Pancreas (tissue), 10 donors: ENCODE measurements at places on chromosomes 3 and 15. TPM values are rescaled to one million over a fixed set of nuclear protein-coding genes. Genes with fewer than 3 reads are reported as not detected.

KLHL40 gene
- total RNA-seq: not detected

TRAIP gene
- 0.86 TPM for total RNA-seq

NEK4 gene
- 15.2 TPM for total RNA-seq

LRRK1 gene
- 10.7 TPM for total RNA-seq

IQCF5 gene
- not detected for total RNA-seq

CXCR6 gene
- 0.75 TPM for total RNA-seq

ERICH6 gene
- not detected for total RNA-seq

ISLR2 gene
- total RNA-seq: 0.08 TPM

FGF12 gene
- 5.1 TPM for total RNA-seq

ANKRD63 gene
- total RNA-seq: not detected

GRAMD1C gene
- 16.8 TPM for total RNA-seq

B3GNT5 gene
- 5.2 TPM for total RNA-seq

SCG3 gene
- 4.4 TPM for total RNA-seq

FOXL2NB gene
- total RNA-seq: not detected

SCN10A gene
- not detected for total RNA-seq

ZNF502 gene
- 2.3 TPM for total RNA-seq

GRCh38 chr15:81351651-81352050 lies 22.4 kb downstream of the TMC3 start:
- no peak for DNase-seq

GRCh38 chr3:141913150-141913811 lies 36.8 kb downstream of the ATP1B3 start:
- DNase-seq: no peak

DNA sequence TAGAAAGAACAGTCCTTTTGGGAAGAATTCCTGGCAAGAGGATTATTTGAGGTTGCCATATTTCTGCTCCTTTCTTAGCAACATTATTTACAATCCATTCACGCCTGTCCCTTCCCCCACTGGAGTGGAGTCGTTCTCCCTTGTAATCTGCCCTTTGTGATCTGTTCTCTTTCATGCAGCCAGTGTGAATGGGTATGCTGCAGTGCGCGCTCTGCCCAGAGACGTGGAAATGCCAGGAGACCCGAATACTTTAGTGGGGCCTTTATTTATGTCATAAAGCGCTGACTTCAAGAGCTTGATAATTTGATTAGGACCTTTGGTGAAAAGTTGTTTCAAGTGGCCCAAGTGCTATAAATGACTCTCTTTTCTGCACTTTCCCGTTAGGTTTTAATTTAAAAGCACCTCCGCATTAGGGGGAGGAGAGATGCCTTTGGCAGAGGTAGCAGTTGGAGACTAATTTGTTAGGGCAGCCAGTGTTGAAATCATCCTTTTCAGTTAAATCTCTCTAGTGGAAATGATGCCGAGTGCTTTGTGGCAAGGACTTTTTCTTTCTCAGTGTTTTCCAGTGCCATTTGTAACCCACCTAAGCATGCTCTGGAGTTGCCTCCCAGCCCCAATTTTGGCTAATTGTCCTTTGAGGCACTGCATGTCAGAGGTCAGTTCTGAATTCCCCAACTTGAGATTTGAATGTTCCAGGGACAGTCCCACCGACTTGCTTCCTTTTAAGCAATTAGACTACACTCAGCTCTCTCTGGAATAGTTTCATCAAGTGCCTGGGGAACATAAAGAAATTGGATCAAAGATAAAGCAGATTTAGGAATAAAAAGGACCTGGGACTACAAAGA lies 52.4 kb downstream of the PSMD6 start:
- DNase-seq: no peak

- DNase-seq: no peak
Measured at GRCh38 chr3:8436661-8437287, 64.8 kb upstream of the LMCD1 start.

DNA sequence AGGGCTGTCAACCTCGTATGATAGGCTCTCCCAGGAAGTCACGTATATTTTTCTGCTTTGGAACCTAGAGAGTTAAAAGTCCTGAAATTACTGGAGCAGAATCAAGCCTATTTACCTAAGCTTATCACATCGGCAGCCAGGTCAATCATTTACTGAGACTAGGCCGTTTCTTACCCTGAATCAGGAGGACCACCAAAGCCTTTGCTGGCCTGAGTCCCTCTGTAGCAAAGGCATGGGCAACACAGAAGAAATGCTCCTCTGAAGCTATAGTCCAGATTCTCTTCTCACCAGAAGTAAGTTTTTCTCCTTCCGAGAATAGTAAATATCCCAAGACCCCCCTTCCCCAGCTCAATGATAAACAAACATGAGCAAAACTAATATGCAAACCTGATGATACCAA lies 125.9 kb upstream of the PHLDB2 start:
- DNase-seq: peak; percentile 26

DNA sequence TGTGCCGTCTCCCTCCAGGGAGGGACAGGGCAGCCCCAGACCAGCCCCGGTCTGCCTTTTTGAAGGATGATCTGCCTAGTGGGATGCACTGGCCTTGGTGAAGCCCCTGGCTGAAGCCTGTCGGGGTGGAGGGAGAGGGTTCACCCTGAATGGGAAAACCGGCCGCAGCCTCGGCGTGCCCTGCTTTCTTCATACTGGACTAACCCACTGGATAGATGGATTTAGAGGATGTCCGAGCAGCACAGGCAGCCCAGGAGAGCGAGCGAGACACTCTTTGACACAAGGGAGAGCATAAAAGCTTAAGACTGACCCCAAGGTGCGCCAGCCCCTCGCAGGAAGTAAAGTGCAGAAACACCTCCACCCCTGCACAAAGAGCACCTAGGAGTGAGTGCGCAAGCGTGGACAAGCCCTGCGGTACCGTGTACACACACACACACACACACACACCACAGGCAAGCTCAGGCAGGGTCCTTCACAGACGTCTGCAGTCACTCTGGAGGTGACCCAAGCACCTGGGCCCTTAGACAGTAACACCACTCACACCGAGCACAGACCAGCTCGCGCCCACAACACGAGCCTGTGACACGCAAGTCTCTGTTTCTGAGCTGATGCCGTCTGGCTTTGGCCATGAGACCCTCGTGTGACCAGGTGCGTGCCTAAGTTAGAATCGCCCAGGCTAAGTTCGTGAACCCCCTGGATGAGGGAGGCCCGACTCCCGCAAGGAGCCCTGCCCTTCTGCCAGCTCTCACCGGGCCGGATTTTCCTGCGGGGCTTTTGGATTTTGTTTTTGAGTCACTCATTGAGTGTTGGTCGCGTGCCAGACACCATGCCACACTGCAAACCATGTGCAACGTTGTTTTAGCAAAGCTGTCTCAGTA lies 11.3 kb downstream of the SEMA4B start:
- DNase-seq: peak; percentile 72

DNA sequence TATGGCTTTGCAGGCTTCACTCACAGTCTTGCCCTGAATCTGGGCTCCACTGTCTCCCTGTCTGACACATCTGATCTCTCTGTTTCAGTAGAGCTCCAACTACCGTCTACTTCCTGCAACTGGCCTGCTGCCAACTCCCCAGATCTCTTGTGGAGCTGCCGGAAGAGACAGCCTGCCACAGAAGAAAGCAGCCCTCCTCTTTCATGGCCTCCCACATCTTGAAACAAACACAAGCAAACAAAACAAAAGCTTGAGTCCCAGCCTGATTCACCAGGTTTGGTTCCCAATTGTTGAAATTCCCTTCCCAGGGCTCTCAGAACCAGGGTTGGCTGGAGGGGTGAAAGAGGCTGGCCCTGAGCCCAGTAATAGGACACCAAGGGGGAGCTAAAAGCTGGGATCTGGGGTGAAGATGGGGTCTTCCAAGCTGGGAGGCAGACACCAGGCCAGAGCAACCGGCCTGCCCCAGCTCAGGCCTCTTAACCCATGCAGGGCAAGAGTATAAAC lies 55.3 kb upstream of the CA12 start:
- DNase-seq: peak; percentile 88

- DNase-seq: no peak
Measured at GRCh38 chr15:60328852-60329443, 68.8 kb downstream of the ANXA2 start.

GRCh38 chr3:132079147-132079546 lies 44.3 kb upstream of the CPNE4 start:
- no peak for DNase-seq

DNA sequence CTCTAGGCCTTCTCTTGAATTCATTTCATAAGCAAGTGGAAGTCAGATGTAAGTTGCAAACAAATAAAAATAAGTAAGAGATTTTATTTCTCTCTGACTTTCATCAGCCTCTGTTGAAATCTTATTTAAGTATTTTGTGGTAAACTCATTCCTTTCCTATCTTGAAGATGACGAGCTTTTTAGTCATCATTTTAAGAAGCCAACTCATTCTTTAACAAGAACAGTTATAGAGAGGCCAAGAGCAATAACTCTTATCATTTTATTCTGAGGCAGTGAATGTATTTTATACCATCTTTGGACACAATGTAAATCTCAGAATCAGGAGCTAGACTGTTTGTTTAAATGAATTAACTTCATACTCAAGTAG lies 147.5 kb upstream of the MBNL1 start:
- DNase-seq: no peak

- DNase-seq: no peak
Measured at GRCh38 chr3:117303443-117303842, 593.9 kb downstream of the TUSC7 start.

- DNase-seq: no peak
Measured at GRCh38 chr3:27724459-27725197, 2.5 kb upstream of the EOMES start.

DNA sequence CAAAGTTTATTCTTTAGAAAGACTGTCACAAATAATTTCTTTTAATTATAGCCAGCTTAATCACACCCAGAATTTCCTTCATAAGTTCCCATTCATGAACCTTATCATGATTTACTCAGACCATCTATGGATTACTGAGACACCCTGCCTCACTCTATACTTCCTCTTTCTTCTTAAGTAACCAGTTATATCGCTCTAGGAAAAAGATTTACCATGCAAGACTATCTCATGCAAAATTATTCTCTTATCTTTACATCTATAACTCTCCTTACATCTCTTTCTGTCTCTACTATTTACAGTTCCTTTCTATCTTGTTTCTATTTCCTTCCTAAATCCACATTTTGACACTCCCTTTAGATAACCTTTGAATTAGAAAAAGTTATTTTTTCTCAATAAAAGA lies 316.8 kb downstream of the POLQ start:
- DNase-seq: no peak

GRCh38 chr15:81189583-81190283 lies 6.9 kb upstream of the IL16 start:
- DNase-seq: peak; percentile 70

DNA sequence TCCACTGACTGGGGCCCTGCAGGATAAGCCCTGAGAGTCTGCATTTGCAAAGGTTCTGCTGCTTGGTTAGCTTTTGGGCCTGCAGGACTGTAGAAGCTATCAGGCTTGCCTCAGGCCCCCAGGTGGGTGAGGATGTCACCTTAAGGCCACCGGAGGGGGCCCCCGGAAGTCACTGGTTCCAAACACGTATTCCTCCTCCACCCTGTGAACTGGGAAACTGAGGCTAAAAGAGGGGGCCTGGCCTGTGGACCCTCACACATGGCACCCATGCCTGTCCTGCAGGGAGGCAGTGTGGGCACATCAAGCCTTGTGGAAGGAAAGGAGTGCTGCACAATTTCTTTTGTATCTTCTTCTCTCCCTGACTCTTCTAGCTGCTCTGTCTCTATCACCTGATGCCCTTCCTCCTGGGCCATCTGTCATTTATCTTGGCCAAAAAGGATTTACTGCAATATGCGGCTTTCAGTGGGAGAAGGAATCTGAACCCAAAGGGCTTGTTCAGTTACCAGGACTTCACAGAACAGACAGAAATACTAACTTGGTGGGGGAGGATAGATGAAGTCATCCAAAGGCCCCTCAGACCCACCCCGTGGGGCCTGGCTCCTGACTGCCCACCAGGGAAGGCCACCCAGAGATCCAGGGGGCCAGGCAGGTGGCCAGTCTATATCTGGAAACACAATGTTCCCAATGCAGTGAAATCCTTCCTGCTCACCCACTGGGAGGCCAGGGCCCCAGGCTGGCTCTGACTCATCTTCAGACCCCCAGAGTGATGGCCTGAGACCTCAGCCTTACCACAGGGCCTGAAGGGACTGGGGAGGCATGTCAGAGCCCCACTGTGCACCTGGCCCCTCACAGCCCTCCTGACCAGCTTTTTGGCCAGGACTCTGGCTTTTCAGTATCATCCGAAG lies 18.3 kb downstream of the UBAP1L start:
- no peak for DNase-seq

GRCh38 chr3:178352326-178353005 lies 183.8 kb upstream of the KCNMB2 start:
- DNase-seq: no peak

DNA sequence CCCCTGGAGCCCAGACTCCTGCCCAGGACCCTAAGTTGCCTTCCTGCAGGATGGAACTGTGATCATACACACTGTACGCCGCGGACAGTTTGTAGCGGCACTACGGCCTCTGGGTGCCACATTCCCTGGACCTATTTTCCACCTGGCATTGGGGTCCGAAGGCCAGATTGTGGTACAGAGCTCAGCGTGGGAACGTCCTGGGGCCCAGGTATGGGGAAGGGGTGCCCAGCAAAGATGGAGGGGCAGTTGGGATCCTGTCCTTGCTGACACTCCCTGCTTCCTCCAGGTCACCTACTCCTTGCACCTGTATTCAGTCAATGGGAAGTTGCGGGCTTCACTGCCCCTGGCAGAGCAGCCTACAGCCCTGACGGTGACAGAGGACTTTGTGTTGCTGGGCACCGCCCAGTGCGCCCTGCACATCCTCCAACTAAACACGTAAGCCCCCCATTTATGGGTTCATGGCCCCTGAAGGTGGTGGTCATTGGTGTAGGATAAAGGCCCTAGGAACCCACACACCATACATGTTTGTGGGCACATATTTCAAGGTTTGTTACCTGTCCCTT lies 28.8 kb downstream of the NBEAL2 start:
- no peak for DNase-seq

DNA sequence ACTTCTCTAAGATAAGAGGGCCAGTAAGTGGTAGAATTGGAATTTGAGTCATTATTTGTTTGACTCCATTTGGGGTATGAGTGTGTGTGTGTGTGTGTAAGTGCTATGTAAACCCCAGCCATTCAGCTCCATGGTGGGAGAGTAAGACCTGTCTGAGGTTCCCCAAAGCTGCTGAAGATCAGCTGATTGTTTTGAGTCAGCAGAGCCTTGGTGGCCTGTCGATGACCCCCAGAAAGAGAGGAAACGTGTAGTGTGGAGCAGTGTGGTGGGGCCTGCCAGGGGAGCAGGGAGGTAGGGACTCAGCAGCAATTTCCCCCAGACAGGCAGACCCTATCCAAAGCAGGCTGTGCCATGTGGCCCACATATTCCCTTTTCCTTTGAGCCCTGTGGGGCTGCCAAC lies 5.3 kb downstream of the DVL3 start:
- no peak for DNase-seq

GRCh38 chr15:34043391-34043790 lies 4.4 kb upstream of the AVEN start:
- no peak for DNase-seq

- DNase-seq: no peak
Measured at GRCh38 chr3:10420745-10421475, 84.5 kb downstream of the ATP2B2 start.

- DNase-seq: no peak
Measured at GRCh38 chr3:58345457-58345856, 12.8 kb downstream of the PXK start.

DNA sequence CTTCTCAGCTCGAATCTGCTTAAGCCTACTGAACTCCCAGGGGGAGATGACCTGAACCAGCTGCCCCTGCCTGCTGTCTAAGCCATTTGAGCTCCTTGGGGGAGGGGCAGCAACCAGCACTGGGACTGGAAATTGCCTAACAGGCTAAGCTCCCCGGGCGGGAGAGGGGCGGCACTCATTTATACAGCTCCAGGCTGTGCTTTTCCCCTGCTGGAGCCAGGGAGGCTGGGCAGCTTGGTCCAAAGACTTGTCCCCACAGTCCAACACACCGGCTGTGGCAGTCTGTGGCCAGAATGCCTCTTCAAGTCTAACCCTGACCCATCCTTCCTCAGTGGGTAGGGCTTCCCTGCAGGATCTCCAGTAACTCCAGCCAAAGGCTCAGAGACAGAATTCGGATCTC lies 1241.5 kb downstream of the ROBO2 start:
- no peak for DNase-seq
